ENCODE measurements at places on chromosomes 6 and 20. TPM values are rescaled to one million over a fixed set of nuclear protein-coding genes. Genes with fewer than 3 reads are reported as not detected.

GRCh38 chr20:14127514-14128223 is 132.4 kb downstream of the MACROD2 start:
- DNase-seq = no peak

GRCh38 chr6:70547313-70547712 is 19.4 kb upstream of the SDHAF4 start:
- peak; percentile 13 for DNase-seq

DNA sequence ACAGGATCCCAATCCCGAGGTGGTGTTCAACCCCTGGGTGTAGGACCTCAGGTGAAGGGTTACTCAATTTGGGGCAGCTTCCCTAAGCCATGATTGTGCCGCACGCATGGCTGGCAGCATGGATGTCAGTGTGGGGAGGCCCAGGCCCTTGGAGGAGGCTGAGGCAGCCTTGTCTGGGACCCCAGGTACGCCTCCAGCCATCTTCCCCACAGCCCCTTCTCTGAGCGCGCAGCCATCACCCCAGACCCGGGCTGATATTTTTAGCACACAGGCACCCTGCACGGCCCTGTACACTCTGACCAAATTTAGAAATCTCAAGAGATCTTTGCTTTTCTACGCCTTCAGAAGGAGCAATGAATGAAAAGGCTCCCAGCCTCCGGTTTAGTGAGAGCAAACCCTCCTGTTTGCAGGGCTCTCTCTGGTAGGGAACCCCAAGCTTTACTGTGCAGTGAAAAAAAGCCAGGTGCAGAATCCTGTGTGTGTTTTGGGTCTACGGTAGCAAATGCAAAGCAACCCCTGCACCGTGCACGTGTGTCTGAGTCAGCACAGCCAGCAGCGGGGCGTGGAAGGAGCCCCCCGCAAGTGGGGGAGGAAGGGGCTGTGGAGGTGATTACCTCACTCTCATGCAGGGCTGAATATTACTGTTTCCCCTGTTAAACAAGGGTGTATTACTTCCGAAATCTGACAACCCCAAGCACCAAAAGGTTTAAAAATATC is 44.3 kb downstream of the CTCFL start:
- peak; percentile 51 for DNase-seq

Gene TRIM10
- not detected for total RNA-seq

GRCh38 chr6:166341464-166341863 is 881 bp downstream of the SFT2D1 start:
- no peak for DNase-seq

DNA sequence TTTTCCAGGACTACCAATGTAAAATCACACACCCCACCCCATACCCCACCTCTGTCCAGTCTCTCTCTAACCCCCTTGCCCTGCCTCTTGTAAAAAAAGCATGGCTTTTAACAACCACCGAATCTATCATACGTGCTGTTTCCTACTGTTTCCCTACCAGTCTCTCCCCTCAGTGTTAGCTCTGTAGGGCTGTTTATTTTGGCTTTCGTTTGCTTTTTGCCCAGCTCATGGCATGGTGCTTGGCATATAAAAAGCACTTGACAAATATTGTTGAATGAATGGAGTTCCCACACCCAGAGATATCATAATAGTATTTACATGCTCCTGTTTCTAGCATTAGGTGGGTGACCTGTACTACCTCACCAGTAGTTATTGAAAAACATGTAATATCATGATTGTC is 148.2 kb downstream of the OPRM1 start:
- no peak for DNase-seq

GRCh38 chr20:16587066-16587465 is 13.8 kb upstream of the KIF16B start:
- DNase-seq = no peak

- DNase-seq = no peak
Measured at GRCh38 chr6:3825851-3826581, 23.2 kb upstream of the FAM50B start.

DNA sequence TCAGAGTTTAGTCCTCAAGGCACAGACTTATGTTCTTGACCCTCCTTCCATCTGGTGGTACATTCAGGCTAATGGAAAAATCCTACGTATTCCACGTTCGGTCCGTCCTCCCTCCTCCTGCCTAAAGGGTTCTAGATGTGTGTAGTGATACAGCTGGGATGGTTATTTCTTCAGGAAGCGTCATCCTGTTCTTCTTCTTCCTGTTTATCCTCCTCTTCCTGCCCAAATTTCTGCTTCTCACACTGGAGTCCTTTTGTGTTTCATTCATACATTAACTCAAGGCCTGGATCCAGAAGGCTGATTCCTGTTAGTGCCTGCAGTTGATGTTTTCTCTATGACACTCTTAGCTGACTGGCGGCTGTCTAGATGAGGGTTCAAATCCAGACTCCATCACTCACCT is 16.8 kb upstream of the UNC93A start:
- no peak for DNase-seq

GRCh38 chr6:140271759-140272377 is 897.4 kb upstream of the CITED2 start:
- DNase-seq = no peak

- no peak for DNase-seq
Measured at GRCh38 chr20:57695012-57695411, 14.8 kb downstream of the PMEPA1 start.

Gene DPPA5
- 2.1 TPM for total RNA-seq

DNA sequence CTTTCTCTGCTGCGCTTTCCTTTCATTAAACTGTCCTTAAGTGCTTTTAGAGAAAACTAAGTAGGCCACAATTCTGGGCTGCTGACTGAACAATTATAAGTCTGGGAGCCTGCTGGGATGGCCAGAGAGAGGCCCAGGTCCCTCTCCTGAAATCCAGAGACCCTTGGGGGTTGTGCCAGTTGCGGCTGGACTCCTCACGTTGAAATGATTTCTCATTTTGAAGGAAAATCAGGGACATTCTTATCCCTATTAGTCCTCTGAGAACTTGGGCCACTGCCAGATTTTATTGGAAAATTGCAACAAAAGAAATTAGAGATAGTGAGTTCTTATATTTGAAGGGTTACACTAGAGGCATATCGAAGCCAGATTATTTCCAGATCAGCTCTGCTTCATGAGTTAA is 145.1 kb downstream of the CLIC5 start:
- DNase-seq = no peak

- peak; percentile 75 for DNase-seq
Measured at GRCh38 chr6:37171970-37172812, 2.2 kb downstream of the PIM1 start.

DNA sequence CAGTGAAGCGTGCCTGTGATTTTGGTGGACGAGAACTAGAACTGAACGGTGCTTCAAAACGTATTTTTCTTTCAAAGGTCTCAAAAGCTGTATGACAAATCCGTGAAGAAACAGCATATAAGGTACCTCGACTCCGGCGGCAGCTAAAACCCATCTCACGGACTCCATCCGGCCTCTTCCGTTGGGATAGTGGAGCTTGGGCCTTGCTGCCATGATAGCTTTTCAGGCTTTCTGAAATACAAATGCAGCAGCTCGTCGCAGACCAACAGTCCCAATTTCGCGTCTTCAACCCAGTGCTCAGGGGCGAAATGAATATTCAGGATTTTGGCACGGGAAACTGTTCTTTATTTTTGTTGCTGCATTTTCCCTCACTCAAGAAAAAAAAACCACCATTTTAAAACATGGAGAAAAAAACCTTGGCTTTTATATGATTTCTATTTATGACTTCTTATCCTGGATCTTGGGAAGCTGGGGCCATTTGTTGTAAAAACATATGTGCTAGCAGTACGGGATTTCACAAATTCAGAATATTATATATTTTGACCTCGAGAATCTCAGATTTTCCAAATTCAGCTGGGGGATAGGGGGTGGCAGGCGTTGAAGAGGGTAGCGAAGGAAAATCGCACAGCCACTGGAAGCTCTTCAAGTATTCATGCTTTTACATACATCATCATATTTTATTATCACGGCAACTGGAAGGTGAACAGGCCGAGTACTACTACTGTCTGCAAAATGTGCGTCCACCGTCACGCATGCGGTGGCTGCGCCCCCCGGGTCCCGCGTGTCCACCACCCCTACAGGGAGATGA is 849 bp downstream of the GSTA4 start:
- peak; percentile 37 for DNase-seq

DNA sequence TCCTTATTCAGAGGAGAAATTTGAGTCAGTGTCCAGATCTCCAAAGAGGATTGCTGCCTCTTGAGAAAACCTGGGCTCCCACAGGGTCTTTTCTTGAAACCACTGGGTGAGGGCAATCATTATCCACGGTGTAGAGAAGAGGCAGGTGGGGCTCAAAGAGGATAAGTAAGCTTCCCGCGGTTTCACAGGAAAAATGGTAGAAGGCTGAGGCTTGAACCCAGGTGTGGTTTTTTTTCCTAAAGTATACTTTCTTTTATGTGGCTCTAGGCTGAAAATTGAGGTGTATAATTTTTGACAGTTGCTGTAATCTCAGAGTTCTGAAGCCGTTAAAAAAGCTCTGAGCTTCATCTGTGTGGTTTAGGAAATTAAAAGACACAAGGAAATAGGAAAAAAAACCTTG is 164.5 kb downstream of the FARS2 start:
- no peak for DNase-seq

Gene SLC44A4
- total RNA-seq = 0.48 TPM

Gene CDH22
- total RNA-seq = 0.03 TPM

Gene VGLL2
- total RNA-seq = not detected

DNA sequence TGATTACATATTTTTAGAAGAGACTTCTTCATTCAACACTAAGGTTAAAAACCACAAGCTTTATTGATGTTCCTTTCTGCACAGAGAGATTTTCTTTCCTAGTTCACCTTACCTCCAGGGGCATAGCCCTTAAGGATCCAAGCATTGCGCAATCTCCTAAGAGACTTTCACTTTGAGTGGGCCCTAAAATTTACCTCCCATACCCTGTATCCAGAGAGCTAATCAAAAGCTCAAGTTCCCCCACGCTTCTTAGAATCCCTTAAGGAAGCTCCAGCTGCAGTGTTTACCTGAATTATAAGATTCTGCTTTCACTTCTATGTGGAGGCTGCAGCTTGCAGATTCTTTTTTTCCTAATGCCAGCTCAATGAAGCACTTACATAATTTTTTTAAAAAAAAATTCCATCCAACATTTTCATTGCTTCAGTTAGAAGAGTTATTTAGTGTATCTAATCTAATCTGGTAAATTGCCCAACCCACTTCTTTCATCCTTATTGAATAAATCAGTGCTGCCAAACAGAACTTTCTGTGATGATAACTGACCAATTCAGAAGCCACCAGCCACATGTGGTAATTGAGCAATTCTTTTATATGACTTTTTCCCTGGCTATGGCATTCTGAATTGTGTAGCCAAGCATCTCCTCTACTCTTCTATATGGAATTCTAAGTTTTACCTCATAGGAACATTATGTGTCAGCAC is 24.6 kb upstream of the SPTLC3 start:
- no peak for DNase-seq

Gene HLA-DQB1
- total RNA-seq = under 0.01 TPM

DNA sequence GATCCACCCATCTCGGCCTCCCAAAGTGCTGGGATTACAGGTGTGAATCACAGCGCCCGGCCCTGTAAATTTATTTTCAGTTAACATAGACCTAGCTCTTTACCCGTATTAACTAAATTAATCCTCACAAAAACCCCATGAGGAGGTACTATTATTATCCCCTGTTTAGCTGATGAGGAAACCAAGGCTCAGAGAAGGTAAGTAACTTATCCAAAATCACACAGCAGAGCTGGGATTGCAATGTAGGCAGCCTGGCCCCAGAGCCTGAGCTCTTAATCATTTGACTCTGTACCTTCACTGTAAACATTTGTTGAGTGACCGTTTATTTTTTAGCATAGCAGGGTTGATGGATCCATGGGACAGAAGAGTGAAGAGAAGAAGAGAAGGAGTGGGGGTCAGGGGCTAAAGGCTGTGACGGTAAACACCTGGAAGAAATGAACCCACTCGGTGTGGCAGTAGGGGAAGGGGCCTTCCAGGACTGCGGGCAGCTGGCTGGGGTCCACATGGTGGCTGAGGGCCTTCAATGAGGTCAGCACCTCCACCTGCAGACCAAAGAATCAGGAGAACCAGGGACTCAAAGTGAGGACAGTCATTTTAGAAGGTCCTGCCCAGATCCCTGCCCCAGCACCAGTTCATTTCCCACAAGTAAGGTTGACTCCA is 35.2 kb downstream of the KIAA1755 start:
- no peak for DNase-seq

Gene PSORS1C2
- total RNA-seq = 0.07 TPM

GRCh38 chr20:31440012-31440659 is at the start of gene DEFB123:
Gene DEFB123 (plus strand): TSS chr20:31440632. CDS start chr20:31440699, 67 bp downstream.
- DNase-seq = no peak

DNA sequence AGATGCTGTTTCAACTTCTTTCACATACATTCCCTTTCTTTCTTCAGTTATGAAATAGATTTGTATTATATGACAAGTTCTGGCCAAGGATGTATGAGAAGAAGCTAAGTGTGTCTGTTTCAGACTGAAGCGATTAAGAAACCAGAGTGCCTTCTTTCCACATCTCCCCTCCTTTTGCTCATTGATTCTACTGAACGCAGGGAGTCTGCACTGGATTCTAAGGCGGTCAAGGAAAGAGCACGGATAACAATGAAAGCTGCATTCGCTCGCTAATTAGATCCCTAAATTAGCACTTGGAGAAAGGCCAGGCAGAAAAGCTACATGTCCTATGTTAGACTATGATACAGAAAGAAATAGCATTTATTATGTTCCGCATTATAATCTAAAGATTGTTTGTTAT is 267.7 kb downstream of the HAO1 start:
- no peak for DNase-seq

DNA sequence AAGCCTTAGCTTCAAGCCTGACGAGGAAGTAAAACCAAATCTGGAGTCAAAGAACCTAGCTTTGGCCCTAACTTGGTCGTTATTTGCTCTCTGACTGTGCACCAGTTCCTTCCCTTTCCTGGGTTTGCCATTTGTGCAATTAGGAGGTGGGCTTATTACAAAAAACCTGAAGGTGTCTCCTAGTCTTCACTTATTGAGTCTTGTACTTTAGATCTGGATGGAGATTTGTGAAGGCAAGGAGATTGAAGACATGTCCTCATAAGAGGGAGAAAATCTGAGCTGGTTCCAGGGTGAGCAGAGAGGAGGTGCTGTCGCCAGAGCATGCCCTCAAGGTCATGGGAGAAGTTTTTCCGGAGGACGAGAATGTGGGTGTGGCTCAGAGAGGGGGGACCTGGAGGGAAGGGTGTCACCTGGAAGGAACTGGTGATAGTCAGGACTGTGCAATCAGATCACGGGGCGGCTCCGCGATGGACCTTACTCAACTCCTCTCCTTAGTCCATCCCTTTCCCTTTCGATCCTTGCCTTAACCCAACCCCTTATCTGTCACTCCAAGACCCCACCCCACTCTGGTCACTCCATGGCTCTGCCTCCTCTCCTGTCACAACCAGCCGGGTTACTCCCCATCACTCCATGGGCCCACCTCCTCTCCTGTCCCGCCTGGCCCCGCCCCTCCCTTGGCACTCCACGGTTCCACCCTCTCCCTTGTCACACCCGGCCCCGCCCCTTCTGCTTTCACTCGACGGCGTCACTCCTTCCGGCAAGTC is 588 bp upstream of the ACSS2 start:
- DNase-seq = no peak

Data from H7 (cell line).